ENCODE measurements at places on chromosomes 13 and 19. TPM values are rescaled to one million over a fixed set of nuclear protein-coding genes. Genes with fewer than 3 reads are reported as not detected.

Gene PRR22
- total RNA-seq, result 3.4 TPM

Gene STOML3
- 4.1 TPM for total RNA-seq

DNA sequence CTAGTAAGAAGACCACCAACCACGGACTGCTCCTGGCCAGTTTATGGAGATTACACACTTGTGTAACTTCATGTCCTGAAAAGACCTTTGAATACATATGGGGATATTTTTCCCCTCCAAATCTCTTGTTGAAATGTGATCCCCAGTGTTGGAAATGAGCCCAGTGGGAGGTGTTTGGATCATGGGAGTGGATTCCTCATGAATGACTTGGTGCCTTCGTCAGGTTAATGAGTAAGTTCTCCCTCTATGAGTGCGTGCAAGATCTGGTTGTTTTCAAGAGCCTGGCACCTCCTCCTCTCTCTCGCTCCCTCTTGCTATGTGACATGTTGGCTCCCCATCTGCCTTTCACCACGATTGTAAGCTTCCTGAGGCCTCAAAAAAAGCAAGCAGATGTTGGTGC, 769.0 kb upstream of the SLITRK1 start:
- no peak for DNase-seq

DNA sequence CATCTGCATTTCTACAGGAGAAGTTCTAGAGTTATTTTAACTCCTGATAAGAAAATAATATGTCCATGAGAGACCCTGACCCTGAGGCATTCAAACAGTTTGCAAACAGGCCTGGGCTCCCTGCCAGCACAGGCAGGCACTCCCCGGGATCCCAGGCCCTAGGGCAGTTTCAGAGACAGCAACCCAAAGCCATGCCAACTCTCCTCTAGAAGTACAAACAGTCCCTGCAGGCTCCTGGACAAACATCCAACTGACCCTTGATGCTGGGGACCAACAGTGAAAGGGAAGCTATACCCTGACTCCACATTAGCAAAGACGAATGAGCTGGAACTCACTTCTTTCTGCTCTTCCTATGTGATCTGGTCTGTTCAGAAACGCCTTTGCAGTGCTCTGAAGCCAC, 44.8 kb downstream of the CCDC70 start:
- DNase-seq, result no peak

GRCh38 chr19:6425732-6426620, 1.4 kb upstream of the KHSRP start:
- no peak for DNase-seq

- no peak for DNase-seq
Measured at GRCh38 chr19:17454576-17455071, 6.1 kb downstream of the NXNL1 start.

DNA sequence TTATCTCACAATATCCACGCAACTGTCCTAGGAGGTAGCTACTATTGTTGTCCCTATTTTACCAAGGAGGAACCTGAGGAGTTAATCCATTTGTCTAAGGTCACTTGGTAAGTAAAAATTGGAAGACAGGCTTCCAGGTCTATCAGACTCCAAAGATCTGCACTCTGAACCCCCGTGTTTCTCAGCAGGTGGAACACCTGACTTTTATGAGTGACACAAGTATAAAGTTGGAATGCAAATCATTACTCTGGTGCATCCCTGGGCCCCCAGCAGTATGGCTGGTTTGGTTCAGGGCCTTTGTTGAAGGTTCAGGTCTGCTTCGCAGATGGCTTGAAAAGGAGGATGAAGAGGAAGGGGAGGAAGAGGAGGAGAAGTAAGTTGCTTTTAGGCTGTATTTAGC, 46.0 kb downstream of the RGCC start:
- DNase-seq, result no peak

Data from umbilical cord (tissue), 2 donors.